ENCODE measurements at places on chromosomes 4 and X. TPM values are rescaled to one million over a fixed set of nuclear protein-coding genes. Genes with fewer than 3 reads are reported as not detected.

DNA sequence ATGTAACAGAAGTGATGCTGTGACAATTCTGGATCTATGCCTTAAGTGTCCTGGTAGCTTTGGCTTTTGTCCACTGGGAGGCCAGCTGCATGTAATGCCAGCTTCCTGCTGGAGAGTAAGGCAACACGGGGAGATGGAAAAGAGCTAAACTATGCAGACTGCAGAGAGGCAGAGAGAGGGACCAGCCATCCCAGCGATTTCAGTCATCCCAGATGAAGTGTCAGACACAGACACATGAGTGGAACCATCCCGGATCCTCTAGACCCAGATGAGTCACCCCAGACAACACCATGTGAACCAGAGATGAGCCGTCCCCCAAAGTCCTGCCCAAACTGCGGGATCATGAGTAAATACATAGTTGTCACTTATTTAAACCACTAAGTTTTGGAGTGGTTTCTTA lies 14.6 kb downstream of the SRPX start:
- no peak for DNase-seq

- DNase-seq: no peak
Observed at GRCh38 chrX:110796407-110796697, 735 bp upstream of the CHRDL1 start.

DNA sequence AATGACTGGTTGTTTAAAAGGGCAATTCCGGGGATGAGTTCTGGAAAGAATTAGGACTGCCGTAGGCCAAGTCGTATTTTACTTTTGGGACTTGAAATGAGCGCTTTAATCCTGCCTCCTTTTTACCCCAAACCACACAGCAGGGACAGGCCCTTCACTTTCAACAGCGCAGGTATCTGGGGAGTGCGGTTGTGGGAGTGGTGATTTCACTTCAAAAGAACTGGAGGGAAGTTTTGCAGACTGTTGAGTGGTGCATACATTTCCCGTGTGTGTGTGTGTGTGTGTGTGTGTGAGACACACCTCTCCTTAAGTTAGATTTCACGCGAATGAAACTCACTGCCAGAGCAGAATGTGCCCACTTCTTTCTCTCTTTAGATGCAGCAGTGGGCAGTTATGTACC lies 2.8 kb downstream of the NHS start:
- no peak for DNase-seq

- DNase-seq: no peak
Observed at GRCh38 chrX:74534569-74535038, 79.8 kb downstream of the RLIM start.

The ADH5 gene
- 136 TPM for total RNA-seq

GRCh38 chr4:6059375-6059805 lies 41.2 kb upstream of the C4orf50 start:
- no peak for DNase-seq
